Activated CD8-positive, alpha-beta memory T cell treated with anti-CD3 and anti-CD28 coated beads for 1 hour (primary cell): ENCODE measurements at places on chromosomes 4 and X.

- DNase-seq, result no peak
Observed at GRCh38 chr4:119526786-119527550, 101.6 kb downstream of the PDE5A start.

GRCh38 chr4:5808081-5808741, 84.7 kb downstream of the CRMP1 start:
- DNase-seq, result no peak

DNA sequence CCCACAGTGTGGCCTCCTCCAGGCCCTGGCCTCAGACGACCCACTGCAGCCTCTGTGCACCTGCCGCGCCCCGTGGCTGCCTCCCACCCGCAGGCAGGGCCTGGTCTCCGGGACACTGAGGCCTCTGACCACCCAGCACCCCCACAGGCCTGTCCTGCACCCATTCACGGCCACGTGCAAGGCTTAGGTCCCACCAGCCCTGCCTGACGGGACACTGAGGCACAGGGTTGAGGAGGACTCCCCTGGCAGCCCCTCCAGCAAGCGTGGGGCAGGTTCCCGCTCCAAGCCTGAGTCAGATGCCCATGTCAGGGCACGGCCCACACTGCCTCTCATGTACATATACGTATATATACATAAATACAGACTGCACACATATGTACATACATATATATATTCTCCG, 23.5 kb downstream of the NELFA start:
- DNase-seq, result no peak

GRCh38 chrX:39840581-39841093, 257.1 kb downstream of the BCOR start:
- DNase-seq, result no peak

GRCh38 chr4:113575401-113575800, 186.1 kb downstream of the CAMK2D start:
- DNase-seq, result no peak

DNA sequence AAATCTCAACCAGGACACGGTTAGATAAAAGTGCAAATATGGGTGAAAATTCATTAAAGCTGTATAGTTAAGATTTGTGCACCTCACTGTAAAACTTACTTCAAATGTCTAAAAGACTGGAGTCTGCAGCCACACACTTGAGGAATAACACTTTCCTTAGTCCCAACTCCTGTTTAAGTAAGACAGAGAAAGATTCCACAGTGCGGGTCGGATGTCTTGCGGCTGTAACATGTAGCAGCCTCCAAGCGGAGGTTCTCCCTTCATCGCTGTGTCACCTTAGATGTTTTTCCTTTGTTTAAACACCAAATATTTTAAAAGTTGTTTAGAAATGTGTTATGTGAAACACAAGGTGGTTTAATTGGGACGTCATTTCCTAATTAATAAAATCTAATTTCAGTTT, 905 bp upstream of the MAEA start:
- no peak for DNase-seq

- no peak for DNase-seq
Observed at GRCh38 chr4:137707626-137708025, 175.3 kb upstream of the PCDH18 start.

DNA sequence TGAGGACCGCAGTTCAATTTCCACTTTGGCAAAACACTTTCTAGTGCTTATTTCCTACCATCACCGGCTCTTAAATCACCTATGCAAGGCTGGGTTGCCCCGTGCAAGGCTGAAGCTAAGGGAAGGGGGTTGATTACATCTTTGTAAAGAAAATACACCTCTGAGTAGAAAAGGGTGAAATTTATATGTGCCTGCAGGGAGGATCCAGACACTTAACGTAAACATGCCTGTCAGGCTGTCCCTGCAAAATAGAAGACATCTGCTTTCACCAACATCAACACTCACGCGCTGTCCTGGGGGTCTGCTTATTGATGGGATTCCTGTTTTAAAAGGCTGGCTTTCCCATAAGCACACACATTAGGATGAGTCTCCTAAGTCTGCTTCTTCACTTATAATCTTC, 92.0 kb downstream of the PRKX start:
- DNase-seq, result no peak

DNA sequence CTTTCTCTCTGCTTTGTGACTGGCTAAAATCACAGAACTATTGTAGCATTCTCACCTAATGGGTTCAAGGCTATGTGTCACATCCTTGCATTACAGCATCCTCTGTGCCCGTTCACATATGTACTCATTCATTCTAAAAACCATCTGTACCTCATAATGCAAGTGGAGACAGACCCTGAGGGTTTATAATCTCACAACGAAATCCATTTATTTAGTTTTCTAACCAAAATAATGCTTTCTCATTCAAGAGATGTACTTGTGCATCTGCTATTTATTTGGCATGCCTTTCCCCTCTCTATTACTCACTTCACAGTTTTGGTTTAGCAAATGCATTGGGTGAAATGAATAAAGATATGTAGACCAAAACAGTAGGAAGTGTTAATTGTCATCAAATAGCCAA, 261.5 kb downstream of the DCHS2 start:
- no peak for DNase-seq
